Fibroblast of upper back skin (primary cell): ENCODE measurements at places on chromosomes 12 and 14.

DNA sequence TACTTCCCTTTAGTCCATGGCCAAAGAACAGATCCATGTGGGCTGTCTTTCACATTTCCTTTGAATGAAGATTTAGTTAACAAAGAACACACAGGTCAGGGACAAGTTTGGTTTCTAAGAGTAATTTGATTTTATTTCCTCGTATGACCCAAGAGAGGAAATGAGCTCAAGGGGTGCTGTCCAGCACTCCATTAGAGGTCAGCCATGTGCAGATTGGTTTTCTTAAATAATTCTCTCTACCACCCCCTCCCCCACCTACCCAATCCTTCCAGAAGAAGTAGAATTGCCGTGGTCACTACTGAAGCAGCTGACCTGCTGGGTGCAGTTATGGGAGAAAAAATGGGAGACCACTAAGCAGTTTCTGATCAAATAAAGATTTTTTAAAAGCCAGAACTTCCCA lies 13.9 kb upstream of the OAS1 start:
- no peak for DNase-seq

DNA sequence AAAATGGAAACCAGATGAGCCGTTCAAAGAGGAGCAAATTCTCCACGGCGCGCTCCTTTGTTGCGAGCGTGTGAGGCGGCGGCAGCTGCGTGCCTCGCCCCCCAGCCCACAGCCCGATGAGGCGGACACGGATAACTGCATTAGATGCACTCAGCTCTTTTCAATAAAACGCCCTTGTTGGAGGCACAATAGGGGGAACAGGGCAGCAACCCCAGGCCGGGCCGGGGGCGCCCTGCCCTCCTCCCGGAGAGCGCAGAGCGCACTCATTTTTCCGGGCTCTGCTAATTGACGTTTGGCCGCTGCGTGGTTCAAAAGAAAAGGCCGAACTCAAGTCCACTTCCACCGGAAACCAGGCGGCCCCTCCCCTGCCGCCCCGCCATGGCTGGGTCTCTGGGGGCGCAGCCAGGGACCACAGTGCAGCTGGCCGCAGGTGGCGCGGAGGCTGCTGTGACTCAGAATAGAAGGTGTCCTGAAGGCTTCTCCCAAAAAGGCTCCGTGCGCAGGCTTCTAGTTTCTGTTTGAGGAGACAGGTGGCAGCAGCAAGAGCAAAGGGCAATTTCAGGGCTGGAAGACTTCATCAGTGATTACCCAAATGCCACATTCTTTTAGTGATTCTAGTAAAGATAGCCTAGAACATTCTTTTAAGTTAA lies 29.0 kb upstream of the SMOC1 start:
- no peak for DNase-seq

GRCh38 chr14:72557671-72558070 lies 336.2 kb downstream of the DPF3 start:
- DNase-seq: no peak

DNA sequence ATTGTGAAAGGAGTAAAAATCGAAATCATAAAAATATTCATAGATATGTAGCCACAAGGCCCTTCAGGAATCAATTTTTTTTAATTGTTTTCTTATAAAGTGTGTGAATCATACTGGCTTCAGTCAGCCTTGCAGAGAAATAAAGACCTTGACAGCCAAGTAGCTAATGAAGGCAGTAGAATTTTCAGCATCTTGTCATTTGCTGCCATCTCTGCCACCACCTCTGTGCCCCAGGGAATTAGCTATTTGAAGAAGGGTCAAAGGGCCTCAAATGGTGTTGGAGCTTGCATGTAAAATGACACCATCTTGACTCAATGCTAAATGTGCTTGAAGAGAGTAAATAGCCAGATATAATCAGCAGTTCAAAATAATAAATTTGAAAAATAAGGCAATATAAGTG lies 359.4 kb upstream of the DCN start:
- no peak for DNase-seq

GRCh38 chr14:86333493-86333892 lies 803.5 kb downstream of the FLRT2 start:
- DNase-seq: peak; percentile 10

GRCh38 chr12:31260840-31261239 lies 65.1 kb downstream of the SINHCAF start:
- DNase-seq: no peak

DNA sequence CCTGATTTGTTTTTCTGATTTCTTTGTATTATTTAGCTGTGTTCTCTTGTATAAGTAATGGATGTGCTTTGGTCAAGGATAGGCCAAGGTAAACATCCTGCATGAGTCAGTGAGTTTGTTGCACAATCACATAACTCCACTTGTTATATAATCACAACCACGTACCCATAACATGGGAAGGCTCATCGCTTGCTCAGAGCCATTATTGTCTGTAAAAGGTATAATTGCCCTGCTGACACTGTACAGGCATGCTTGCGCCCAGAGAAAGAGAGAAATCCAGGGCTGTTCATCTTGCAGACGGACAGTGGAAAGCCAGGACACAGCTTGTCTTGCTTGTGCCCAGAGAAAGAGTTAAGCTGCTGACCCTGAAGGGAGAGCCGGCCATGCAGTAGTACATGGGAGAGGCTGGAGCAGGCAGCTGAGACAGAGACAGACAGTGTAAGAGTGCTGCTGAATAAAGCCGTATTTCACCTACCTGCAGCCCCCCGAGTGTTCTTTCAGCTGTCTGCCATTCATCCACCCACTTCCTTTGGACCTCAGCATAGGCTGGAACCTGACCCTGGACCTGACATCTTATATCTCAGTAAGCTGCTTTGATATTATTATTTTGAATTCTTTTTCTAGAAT lies 174.7 kb upstream of the DAAM1 start:
- no peak for DNase-seq

DNA sequence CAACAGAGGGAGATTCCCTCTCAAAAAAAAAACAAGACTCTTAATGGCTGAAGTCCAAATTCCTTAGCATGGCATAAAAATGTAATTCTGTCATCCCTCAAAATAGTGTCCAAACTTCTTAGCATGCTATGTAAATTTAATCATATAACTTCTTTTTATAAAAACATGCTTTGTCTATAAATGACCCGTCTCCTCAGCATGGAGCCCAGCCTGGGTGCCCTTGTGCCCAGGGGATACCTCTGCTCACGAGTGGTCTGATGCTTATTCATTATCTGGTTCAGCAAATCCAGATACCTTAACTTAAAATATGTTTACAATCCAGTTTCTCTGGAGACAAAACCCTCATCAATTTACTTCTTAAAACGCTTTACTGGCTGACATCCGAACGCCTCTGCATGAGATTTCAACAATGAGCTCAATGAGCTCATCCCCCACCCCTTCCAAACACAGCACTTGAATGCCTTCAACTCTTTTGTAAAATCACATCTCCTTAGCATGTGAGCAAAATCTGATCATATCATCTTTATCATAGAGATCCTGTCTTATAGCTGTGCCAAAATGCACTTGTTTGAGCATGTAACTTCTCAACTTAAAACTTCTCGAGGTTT lies 15.7 kb downstream of the RTL1 start:
- no peak for DNase-seq

GRCh38 chr14:69287098-69288010 lies 27.4 kb downstream of the GALNT16 start:
- peak; percentile 35 for DNase-seq

DNA sequence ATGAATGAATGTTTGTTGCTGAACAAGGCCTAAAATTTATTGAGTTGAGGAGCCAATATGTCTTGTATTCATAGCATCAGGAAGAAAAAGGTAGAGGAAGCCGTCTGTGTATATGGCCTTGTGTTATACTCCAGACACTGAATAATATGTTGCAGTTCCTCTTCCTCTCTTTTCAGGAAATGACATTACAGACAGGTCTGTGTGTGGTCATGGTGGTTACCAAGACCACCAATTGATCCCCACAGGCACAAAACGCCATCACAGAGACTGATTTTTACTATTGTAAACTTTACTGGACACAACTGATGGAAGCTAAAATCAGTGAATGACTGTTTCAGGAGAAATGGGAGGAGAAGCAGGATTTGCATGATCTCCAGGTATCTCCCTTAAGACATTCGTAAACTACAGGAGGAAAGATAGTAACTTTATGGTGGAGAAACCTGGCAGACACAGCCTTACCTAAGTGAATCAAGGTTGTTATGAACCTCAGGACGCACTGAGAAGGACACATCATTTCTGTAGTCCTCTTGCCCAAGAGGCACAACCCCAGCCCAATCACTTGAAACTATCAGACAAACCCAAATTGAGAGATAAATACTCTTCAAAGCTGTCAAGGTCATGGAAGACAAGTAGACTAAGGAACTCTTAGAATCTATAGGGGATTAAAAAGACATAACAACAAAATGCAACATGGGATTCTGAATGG lies 334.1 kb upstream of the RGS6 start:
- no peak for DNase-seq

DNA sequence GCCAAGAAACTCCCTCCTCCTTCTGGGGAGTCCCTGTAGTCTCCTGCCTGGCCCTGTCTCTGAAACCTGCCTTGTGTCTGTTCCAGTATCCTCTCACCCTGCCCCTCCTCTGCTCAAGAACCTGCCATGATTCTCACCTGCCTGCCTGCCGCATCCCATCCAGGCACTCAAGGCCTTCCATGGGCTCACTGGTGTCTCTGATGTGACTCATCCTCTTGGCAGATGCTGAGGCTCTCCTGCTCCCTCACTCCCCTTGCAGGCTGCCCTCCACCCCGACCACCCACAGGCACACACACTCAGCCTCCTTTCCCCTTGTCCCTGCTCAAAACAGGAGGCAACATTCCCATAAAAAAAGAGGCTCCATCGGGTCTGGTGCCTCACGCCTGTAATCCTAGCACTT lies 5.8 kb upstream of the BEGAIN start:
- DNase-seq: no peak

GRCh38 chr14:96752594-96752993 lies 44.6 kb upstream of the VRK1 start:
- DNase-seq: no peak

GRCh38 chr12:116391501-116391900 lies 114.0 kb upstream of the MED13L start:
- DNase-seq: no peak

DNA sequence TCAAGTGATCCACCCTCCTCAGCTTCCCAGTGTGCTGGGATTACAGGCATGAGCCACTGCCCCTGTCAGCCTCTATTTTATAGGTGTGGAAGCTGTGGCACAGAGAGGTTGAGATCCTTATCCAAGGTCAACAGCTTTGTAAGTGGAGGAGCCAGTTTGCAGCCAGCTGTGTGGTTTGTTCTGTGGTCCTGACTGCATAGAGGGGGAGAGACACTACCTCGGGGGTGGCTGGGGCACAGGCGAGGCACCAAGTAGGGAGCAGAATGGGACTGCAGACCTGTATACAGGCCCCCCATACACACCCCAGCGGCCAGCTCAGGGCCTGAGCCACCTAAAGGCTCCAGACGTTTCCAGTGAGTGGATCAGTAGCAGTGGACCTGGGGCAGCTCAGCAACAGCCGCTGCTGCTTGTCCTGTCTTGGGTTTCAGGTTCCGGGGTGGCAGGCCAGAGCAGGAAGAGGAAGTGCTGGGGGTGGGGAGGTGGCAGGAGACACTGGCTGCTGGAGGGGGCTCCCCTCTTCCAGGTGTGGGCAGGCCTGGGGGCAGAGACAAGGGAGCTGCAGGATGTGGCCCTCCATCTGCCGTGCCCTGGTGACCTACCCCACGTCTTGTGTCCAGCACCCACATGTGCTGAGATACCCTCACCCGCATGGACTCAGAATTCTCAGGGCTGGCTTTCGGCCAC lies 11.0 kb downstream of the ORAI1 start:
- DNase-seq: no peak

DNA sequence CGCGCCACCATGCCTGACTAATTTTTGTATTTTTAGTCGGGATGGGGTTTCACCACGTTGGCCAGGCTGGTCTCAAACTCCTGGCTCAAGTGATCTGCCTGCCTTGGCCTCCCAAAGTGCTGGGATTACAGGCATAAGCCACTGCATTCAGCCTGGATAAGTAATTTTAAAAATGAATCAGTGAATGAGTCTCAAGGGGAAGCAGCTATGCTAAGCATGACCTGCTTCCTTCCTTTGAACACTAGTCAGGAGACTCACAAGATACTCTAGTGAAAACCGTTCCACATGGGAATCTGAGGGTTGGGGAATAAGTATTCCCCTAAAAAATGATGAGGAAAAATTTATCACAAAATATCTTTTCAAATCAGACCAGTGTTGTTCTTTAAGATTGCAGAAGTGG lies 10.7 kb upstream of the FAM234B start:
- DNase-seq: peak; percentile 75

DNA sequence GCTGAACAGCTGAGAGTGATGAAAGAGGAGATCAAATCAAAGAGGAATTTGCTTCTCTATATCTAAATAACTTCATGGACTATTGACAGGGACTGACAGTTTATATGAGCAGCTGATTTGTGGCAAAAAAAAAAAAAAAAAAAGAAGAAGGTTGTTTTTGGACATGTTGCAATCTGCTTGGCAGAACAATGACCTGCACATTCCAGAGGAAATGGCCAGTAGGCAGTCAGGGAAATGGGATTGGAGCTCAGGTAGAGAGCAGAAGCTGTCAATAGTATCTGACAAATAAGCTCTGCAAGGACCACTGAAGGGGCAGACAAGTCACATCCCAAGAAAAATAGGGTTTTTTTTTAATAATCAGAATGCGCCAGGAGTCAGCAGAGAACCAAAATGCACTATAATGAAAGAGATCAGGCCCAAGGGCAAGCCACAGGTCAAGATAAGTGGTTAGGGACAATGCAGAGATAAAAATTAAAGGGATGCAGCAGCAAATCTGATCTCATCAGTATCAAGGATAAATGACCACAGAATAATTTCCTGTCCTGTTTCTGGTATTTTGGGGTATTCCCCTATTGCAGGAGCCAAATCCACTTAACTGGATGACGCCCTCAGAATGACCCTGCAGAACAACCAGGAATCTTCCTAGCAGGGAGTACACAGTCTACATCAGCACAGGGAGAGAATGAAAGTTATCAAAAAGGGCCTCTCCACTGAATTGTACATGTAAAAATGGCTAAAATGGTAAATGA lies 22.6 kb upstream of the DUSP16 start:
- no peak for DNase-seq

DNA sequence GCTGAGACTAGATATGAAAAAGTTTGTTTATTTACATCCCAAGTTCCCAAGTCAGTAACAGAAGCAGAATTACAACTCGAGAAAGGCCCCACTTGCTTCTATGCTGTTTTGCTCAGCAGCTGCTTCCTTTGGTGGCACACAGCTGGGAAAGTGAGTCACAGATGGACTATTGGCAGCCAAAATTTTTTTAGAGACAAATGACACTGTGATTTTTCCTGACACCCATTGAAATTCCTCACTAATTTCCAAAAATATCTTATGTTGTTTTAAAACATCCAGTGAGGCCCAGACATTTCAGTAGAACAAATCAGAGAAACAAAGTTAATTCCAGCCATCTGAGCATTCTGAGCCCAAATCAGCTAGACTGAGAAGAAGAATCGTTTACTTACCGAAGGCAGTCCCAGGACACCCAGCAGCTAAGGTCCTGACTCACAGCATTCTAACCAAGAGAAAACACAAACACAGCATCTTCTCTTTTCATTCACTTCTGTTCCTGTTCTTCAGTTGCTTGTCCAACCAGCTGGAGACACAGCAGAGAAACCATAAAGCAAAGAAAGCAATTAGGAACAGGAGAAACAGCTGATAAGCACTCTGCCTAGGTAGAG lies 188.3 kb downstream of the DAD1 start:
- DNase-seq: no peak

- DNase-seq: no peak
These were observed 31.1 kb upstream of the BEGAIN start for GRCh38 chr14:100618318-100618693.

GRCh38 chr12:19276767-19277166 lies 147.2 kb downstream of the PLEKHA5 start:
- no peak for DNase-seq

GRCh38 chr14:99258876-99259726 lies 12.9 kb downstream of the BCL11B start:
- DNase-seq: peak; percentile 44
